ENCODE measurements at places on chromosomes 16 and 17.

DNA sequence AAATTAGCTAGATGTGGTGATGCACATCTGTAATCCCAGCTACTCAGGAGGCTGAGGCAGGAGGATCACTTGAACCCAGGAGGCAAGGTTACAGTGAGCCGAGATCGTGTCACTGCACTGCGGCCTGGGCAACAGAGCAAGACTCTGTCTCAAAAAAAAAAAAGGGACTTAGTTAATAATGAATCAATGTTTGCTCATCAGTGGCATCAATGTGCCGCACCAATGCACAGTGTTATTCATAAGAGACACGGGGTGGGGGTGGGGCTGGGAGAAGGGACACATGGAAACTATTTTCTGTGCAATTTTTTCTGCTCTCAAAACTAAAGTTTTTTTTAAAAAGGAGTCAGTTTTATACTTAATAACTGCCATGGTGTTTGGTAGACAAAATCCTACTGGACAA lies 6.8 kb upstream of the ATP2C2 start:
- DNase-seq, result no peak

DNA sequence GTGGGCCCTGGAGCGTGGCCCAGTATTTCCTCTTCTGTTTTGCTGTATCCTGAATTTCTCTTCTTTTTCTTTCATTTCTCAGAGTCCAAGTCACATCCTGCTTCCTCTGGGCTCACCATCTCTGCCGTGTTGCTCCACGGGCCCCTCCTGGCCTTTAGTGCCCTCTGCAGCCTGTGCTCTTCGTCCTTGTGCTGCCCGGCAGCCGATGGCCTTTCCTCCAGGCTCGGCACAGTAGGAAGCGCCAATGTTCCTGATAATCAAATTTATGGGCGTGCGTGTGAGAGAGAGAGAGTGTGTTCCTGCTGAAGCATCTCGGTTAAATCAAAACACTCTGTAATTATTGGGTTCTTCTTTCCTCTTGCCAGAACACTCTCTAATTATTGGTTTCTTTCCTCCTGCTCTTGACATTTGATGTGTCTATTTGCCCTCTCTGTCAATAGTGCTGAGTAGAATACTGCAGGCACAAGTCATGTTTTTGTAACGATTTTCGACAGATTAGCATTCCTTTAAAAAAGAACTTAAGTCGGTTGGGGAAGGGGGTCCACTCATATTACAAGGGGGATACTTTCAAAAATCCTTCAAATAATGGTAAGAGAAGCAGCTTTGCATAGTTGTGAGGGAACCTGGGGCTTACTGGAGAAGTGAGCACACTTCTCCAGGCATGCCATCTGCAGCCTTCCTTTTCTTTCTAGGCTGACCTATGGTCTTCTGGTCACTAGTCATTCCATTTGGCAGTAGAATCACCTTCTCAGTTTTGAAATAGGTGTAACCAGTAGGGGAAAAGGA lies 126.6 kb downstream of the RPTOR start:
- no peak for DNase-seq

- peak; percentile 47 for DNase-seq
These were observed 565 bp downstream of the WDR45B start for GRCh38 chr17:82647593-82648164.

GRCh38 chr17:36672403-36672918 lies 71.1 kb downstream of the MRM1 start:
- no peak for DNase-seq

GRCh38 chr17:18033442-18034099 lies 5.4 kb downstream of the ATPAF2 start:
- peak; percentile 64 for DNase-seq

- no peak for DNase-seq
These were observed 276.4 kb downstream of the FOXL1 start for GRCh38 chr16:86854626-86855294.

DNA sequence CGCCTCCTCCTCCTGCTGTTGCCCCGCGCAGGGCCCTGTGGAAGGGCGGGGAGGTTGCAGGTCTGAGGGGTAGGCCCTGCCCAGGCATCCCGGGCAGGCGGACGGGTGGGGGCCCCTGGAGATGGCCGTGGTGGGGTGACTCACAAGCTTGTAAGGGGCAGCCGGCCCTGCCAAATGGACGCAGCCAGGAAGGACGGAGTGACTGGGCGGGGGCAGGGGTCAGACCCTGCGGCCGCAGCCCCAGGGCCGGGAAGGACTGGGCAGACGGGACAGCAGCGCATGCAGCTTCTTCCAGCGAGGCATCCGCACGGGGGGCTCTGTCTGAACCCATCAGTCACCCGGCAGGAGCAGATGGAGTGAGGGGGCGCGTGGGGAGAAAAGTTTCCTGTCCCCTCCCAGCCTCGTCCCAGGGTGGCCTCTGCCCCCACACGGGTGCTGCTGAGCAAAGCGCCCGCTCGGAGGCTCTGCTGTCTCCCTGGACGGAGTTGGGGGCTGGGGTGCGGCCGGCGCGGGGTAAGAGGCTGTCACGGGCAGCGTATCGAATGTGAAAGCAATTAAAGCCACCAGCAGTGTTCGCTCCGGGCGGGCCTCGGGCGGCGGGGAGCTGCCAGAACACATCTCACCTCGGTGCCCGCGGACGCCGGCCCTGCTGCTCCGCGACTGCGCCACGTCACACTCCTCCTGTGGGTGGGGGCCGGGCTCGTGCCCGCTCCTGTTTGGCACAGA lies 5.4 kb upstream of the PRR35 start:
- no peak for DNase-seq

GRCh38 chr16:17334096-17334495 lies 136.7 kb downstream of the XYLT1 start:
- no peak for DNase-seq

- DNase-seq, result no peak
These were observed 42.7 kb downstream of the MPRIP start for GRCh38 chr17:17084941-17085340.

DNA sequence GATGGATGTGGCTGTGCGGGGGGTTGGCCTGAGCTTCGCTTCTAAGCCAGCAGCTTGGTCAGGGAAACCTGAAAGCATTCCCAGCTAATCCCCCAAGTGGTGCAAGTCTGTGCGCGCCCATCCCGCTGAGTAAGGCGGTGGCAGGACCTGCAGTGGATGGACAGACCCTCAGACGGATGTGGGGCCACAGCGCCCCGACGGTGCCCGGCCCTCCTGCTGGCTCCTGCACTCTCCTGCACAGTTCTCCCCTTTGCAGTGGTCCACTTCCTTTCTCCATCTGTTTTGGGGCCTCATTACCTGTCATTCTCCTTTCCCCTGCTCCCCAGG lies 2.3 kb downstream of the ATP2A1 start:
- no peak for DNase-seq

DNA sequence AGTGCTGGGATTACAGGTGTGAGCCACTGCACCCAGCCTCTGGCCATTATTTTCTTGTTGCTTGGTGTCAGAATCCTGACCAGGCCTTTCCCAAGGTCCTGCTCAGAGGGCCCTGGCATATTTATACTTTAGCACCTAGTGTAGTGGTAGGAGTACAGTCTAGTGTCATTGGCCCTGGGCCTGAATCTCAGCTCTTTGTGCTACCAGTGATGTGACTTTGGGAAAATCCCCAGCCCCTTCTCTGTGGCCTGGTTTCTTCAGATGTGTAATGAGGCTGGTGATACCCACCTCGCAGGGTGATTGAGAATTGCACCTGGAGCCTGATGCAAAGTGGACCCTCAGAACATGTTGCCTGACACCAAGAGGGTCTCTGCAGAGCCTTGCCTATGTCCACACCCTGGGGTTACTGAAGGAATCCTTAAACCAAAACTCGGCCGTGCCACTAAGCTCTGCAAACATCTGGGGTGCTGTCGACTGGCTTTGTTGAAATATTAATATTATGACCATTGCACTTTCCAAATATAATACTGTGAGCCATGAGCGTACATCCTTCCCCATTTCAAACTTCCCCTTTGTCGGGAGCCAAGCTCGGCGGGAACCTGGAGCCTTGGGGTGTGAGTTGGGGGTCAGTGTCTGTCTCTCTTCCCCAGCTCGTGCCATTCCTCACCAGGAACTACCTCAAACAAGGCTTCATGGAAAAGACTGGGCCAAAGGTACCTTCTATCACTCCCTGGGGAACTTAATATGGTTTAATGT lies 18.0 kb upstream of the RNF135 start:
- no peak for DNase-seq

DNA sequence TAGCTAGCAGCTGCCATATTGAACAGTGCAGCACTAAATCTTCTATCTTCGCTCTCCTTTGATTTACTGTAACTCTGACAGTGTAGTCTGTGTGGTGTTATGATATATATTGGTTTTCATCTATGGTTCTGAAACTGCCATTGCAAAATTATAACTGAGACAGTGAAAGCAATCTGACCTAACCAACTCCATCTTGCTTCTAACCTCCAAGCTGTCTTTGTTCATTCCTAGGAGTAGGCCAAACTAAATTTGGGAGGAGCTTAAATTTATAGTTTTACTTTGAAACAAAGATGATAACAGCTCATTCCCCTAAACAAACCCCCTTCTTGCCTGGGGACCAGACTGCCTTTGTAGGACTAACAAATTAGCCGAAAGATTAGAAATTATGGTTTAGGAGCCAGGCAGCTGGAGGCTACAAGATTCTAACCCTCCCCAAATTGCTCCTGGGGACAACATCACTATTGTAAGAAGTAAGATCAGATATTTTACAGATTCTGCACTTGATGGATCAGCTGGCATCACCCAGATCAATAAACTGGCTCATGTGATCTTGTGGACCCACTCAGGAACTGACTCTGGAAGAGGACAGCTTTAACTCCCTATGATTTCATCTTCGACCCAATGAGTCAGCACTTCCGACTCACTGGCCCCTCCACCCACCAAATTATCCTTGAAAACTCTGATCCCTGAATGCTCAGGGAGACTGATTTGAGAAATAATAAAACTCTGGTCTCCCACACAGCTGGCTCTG lies 47.0 kb upstream of the FBXO47 start:
- no peak for DNase-seq

- no peak for DNase-seq
These were observed 527.2 kb downstream of the GRIN2A start for GRCh38 chr16:9655051-9655450.

GRCh38 chr16:63169100-63169499 lies 1132.9 kb upstream of the CDH8 start:
- DNase-seq, result no peak

Data from activated CD4-positive, alpha-beta memory T cell treated with anti-CD3 and anti-CD28 coated beads, Interleukin-2, amount 10 ng/mL, durations not matched to agents 7 days and 5 days (primary cell).